ENCODE measurements at places on chromosomes 11 and 22.

GRCh38 chr11:122853971-122854446 lies 15.7 kb downstream of the CRTAM start:
- DNase-seq = peak; percentile 71

- DNase-seq = no peak
These were observed 4.9 kb downstream of the PLXNB2 start for GRCh38 chr22:50302564-50302963.

GRCh38 chr11:70468256-70469195 lies 70.2 kb downstream of the CTTN start:
- no peak for DNase-seq

- no peak for DNase-seq
These were observed 5.5 kb downstream of the ADM start for GRCh38 chr11:10310301-10310841.

DNA sequence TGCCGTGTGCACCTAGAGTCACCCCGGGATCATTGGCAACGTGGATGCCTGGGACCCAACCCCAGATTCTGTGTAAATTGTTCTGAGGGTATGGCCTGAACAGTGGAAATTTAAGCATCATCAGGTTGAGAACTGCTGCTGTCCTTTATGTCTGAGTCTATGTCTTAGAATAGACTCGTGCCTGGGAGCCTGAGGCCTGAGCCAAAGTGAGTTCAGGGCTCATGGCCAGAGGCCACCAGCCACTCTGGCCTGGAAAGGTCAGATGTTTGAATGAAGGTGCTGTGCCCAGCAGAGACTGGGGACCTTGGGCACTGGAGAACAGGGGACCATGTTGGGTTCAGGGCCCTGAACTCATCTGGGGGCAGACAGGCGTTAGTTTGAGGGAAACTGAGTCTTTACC lies 91.1 kb downstream of the MYO18B start:
- DNase-seq = no peak

- DNase-seq = no peak
These were observed 13.4 kb downstream of the KDELR3 start for GRCh38 chr22:38481162-38481870.

GRCh38 chr11:68216171-68216938 lies 3.3 kb upstream of the KMT5B start:
- DNase-seq = no peak

DNA sequence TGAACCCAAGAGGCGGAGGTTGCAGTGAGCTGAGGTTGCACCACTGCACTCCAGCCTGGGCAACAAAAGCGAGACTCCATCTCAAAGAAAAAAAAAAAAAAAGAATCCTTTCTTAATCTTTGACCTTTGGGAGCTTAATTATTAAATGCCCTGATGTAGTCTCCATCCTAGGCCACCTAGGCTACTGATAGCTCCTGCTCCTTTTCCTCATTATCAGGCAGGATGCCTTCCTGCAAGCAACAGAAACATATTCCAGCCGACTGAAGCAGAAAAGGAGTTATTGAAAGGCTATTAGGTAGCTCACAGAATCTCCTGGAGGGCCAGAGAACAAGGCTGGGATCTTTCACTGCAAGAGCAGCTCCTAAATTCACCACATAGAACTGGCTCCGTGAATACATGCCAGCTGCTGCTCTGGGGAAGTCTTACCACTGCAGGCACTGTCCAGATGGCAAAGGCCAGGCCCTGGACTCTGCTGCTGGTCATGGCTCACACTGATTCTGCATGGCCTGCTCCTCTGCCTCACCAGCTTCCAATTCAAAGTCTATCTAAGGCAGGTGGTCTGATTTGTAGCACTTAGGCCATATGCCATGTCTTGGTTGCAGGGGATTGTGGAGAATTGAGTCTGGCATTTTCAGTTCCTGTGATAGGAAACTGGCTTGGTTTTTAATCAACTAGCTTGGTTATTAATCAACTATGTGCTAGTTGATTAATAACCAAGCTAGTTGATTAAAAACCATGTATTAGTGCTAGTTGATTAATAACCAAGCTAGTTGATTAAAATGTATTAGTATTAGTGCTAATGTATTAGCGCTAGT lies 26.0 kb upstream of the POLD3 start:
- no peak for DNase-seq

DNA sequence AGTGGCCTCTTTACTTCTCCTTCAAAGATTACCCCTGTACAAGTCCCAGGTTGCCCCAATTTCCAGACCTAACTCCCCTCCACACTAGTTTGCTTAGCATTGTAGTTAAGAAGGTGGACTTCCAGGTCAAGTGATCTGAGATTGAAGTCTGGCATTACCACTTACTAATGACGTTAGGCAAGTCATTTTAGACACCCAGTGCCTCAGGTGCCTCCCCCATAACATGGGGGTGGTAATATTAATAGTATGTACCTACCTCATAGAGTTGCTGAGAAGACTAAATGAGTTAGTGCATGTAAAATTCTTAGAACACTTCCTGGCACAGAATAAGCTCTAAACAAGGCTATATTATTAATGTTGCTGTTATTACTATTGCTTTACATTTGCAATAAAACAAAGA lies 93.4 kb downstream of the SPON1 start:
- DNase-seq = no peak

DNA sequence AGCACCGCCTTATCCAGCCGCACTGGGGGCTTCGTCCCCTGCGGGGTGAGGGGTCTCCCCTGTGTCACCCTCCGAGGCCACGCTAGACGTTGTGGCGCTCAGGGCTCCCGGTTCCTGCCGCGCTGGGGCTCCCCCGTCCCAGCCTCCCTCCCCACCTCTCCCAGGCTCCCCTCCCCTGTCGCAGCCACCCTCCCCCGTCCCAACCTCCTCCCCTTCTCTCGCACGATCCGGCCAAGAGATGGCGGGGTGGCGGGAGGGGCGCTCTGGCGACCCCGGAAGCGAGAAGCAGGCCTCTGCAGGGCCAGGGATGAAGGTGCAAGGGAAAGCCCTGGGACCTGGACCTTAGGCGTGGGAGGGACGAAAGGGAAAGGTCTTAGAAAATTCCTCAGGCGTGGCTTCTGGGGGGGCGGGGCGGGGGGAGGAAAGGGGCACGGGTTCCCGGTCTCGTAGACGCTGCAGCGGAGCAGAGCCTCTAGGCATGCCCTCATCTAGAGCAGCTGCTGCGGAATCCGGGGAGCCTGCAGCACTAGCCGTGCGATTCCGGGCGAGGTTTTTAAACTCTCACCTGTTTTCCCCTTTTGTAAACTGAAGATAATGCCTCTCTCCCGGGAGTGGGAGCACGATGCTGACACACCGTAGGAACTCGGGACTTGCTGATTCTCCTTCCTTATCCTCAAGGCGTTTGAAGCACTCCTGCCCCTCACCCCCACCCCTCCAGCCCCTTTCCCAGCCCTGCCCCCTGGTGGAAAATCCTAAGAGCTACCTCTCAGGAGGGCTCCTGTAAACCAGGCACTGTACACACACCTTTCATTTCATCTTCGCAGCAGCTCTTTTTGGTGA lies 14.4 kb downstream of the KCNJ5 start:
- peak; percentile 33 for DNase-seq

- DNase-seq = no peak
These were observed 36.1 kb downstream of the NEU3 start for GRCh38 chr11:75024764-75025211.

- no peak for DNase-seq
These were observed 19.3 kb upstream of the IL10RA start for GRCh38 chr11:117966908-117967307.

GRCh38 chr11:120871194-120871593 lies 152.7 kb upstream of the TBCEL start:
- no peak for DNase-seq

GRCh38 chr11:112564228-112564955 lies 303.7 kb upstream of the PLET1 start:
- peak; percentile 54 for DNase-seq

- no peak for DNase-seq
These were observed 35.7 kb downstream of the LGR4 start for GRCh38 chr11:27436916-27437315.

GRCh38 chr11:30586251-30587144 lies at the start of gene MPPED2:
MPPED2 (minus strand) TSS chr11:30586353; CDS start chr11:30580373, 5,980 bp downstream.
- no peak for DNase-seq

DNA sequence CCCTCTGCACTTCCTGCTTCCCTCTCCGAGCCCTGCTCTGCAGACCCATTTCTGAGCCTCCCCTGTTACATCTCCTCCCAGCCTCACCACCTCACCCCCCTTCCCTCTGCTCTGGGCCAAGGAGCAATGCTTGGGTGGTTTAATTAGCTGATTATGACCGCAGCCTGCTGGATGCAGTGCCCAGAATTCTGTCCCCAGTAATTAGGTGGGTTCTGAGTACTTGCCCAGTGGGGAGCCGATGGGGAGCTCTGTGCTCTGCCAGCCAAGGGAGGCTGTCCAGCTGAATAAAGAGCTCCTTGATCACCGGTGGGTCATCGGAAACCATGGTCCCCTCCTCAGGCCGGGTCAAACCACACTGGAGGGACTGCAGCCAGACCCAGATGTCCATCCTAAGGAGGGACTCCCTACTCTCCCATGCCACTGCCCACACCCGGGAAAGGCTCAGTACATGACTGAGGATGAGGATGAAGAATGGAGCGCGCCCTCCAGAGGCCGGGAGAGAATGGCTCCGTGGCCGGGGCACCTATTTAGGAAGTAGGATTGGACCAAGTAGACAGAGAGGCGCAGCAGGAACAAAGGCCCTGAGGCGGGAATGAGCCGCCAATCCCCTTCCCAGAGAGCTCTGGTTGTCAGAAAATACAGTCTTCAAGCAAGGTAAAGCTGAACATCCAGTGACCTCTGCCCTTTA lies 9.1 kb downstream of the ARRB1 start:
- no peak for DNase-seq

- no peak for DNase-seq
These were observed 99.2 kb downstream of the NAT10 start for GRCh38 chr11:34204396-34205279.

GRCh38 chr22:48576333-48577013 lies 1251.2 kb downstream of the BRD1 start:
- no peak for DNase-seq

- DNase-seq = no peak
These were observed 48.6 kb downstream of the ELFN2 start for GRCh38 chr22:37378642-37379058.

DNA sequence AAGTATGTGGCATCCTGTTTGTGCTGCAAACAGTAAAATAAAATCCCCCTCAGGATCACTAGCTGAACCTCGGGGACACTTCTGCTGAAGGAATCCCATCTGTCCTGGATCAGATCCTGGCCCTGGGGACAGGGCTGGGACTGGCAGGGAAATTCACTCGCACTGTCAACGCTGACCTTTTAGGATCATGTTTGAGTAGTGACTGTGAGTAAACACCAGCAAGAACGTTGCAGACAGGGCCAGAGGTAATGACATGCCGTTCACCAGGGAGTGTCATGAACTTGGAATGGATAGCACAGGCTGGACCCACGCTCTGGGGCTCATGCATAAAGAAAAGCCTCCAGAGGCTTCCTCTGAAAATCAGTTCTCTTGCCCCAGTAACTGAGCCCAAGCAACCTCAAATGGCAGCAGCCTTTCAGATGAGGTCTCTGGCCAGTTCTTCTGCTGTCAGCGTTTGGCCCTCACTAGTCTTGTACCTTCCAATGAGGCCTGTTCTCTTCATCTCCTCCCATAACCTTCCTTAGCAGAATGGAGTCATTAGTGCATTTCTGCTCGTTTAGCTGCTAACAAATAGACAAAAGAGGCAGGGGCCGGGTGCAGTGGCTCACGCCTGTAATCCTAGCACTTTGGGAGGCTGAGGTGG lies 51.0 kb upstream of the BARX2 start:
- no peak for DNase-seq

DNA sequence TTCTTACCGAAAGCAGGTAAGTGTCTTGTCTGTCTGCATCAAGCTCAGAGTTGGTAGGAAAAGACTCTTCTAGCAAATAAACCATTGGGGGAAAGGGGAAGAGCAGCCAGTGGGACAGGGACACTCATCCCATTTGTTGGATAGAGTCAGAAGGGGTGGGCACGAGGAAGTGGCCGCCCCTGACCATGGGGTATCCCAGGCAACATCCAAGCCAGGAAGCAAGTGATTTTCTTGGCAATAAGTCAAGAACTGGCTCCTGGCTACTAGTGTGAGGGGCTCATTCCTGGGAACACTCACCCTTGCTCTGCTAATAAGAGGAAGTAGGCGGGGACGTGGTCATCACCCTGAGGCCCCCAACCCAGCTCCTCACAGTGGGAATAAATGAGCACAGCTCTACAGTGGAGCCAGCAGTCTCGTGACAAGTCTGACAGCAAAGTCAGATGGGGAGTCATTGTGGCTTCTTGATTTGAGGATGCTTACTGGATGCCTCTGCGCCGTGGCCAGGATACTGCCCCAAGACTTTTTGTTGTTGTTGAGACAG lies 6.7 kb downstream of the SLC25A18 start:
- no peak for DNase-seq

- no peak for DNase-seq
These were observed 75.1 kb downstream of the BUD13 start for GRCh38 chr11:116697639-116698038.

DNA sequence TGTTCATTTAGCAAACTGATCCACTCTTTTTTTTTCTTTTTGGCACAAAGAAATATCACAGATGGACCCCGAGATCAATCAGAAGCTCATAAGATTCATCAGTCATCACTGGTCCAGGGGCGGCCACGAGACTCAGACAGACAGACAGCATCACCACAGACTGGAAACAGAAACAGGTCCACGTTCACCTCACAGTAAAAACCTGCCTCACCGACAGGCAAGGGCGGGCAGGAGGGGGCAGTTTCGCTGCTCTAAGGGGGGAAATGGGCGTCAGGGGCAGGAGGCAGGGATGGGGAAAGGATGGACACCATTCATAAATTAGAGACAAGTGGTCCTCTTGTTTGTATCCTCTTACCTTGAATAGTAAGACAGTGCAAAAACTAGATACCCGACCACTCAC lies 16.5 kb downstream of the CHST1 start:
- DNase-seq = no peak

GRCh38 chr11:116870054-116870453 lies 32.6 kb upstream of the APOA1 start:
- DNase-seq = no peak

DNA sequence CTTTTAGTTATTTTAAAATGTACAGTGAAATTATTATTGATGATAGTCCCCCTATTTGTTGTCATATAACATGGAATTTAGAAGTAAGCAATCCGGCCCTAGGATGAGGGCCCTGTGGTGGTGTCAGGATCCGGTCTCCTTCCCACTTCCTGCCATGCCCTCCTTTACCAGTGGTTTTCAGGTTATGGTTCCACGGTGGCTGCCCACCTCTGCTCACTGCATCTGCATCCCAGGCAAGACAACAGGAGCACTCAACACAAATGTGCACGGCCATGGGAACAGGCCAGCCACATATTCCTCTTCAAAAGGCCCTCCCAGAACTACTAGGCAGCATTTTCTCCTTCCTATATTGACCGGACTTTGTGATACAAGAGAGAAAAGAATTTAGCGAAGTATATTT lies 1007.2 kb downstream of the TBC1D22A start:
- DNase-seq = no peak

DNA sequence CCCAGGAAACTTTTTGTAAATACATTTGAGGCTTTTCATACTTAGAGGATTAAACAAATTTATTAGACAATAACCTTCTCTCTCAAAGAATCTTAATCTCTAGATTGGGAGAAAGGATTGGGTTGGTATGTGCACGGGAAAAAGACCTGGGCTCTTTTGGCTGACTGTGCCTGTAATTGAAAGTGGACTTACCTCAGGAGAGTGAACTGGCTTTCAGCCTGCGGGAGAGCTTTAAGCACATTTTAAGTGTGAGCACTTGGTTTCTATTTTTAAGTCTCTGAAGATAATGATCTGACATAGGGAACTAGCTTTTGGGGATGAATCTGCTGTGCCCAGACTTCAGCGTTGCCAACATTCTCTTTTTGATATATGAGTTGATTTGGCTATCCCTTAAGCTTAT lies 35.8 kb downstream of the UVRAG start:
- no peak for DNase-seq

GRCh38 chr11:45897556-45897955 lies 9.5 kb downstream of the FREY1 start:
- no peak for DNase-seq

GRCh38 chr11:22674470-22675439 lies 8.3 kb downstream of the GAS2 start:
- no peak for DNase-seq
